ENCODE measurements at places on chromosomes 4 and X.

- peak; percentile 93 for DNase-seq
Measured at GRCh38 chr4:157992038-157992705, 180.7 kb downstream of the GASK1B start.

DNA sequence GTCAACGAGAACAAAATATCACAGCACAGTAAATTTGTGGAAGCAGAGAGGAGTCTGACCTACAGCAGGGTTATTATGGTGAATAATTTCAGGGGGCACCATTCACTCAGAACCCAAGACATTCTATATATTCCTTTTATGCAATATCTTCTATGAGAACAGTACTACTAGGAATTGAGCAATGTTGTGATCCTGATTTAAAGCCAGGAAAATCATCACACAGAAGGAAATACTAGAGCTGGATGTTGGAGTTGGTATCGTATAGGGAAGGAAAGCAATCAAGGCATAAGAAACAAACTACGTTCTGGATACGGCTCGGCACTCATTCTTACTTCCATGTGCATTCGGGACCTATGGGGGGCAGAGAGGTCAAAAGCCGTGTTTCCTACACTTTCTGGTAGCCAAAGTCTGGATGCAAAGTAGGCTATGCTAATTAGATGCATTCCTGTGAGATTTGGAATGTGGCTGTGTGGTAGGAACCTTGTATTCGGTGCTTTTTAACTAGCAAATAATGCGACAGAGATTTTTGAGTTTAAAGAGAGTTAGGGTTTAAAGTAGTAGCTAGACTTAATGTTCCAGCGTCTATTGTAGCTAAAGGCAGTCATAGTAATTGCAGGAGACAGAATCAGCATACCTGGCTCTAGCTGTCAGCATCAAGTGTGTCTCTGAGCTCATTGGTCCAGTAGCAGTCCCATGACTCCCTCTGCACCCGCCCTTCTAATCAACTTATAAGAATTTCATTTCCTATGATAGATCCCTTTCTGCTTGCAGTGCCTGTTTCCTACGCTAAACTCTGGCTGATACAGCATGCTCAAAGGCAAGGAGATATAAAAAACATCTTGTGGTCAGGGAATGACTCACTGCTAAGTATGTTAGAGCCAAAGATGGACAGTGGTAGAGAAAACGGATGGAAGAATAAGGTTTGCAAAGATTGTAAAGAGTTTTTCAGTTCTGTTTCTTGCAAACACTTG lies 43.3 kb upstream of the PDGFC start:
- DNase-seq, result no peak

DNA sequence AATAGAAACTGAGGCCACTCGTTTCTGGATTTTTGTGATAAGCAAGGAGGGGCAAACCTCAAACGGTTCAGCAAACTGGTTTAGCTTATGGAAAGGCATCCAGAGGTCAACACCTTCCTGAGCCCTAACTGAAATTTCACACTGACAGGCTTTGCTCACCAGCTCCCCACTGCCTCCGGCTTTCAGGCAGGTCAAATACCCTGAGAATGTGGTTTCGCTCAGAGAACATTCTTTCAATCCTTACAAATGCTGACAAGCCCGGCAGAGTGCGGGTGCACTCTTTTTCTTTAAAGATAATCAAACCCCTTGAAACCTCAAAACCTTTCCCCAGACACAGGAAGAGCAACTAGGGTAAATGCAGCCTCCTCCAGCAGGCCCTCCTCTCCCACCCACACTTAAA lies 41.5 kb downstream of the CD40LG start:
- no peak for DNase-seq

DNA sequence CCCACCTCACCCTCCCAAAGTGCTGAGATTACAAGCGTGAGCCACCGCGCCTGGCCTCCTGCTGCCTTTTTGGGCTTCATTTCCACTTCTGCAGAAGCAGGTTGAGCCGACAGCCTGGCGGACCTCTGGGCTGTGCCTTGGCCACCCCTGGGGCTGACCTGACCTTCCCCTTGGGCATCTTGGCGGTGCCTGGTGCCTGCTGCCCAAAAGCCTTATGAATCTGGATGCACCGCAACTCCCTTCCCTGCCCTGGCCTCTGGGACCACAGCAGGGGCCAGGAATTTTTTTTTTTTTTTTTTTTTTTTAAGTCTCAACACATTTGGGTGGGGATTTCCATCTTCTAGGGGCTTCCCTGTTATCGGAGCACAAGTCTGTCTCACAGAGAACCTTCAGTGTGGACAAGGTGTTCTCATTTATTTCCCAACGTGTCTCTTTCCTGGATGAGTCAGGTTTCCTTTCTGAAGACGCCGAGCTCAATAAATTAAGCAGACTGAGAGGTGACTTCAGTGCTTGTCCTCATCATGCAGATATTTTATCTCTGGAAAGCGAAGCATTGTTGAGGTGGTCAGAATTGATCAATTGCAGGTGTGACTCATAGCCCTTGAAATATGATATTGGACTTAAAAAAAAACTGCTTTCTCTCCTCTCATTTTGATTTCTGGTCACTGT lies 79.7 kb downstream of the SHROOM2 start:
- no peak for DNase-seq

DNA sequence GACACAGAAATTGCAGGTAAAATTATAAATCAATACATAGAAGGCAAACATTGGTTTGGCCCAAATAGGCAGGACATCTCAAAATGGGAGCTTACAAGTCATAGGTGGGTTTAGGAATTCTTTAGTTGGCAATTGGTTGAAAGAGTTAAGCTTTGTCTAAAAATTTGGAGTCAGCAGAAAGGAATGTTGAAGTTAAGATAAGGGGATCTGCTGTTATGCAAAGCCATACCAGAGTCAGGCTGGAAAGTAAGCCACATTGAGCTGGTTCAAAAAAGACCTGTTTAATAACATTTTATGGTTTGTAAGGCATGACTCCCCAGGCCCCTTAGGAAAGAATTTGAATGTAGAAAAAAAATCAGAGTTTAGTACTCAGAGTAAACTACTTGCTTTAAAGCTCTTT lies 92.6 kb downstream of the IL13RA2 start:
- no peak for DNase-seq

- no peak for DNase-seq
Measured at GRCh38 chr4:151519728-151520415, 110.9 kb downstream of the FHIP1A start.

GRCh38 chr4:75505630-75506029 lies 8.6 kb downstream of the RCHY1 start:
- no peak for DNase-seq

DNA sequence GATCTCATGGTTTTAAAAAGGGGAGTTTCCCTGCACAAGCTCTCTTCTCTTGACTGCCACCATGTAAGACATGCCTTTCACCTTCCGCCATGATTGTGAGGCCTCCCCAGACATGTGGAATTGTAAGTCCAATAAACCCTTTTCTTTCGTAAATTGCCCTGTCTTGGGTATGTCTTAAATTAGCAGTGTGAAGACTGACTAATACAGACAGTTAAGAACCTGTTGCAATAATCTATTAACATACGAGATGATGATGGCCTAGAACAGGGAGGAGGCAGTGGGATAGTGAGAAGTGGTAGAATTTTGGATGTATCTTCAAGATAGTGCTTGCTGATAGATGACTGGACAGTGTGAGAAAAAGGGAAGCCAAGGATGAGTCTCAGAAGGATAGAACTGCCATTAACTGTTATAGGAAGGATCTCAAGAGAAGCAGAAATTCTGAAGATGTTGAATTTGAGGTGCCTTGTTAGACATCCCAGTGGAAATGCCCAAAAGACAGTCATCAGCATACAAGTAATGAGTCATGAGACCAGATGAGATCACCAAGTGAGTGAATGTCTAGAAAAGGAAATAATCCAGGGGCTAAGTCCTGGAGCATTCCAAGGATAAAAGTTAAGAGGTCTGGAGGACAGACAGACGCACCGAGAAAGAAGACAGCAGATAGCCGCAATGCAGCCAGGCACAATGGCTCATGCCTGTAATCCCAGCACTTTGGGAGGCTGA lies 38.8 kb upstream of the UGDH start:
- peak; percentile 5 for DNase-seq

DNA sequence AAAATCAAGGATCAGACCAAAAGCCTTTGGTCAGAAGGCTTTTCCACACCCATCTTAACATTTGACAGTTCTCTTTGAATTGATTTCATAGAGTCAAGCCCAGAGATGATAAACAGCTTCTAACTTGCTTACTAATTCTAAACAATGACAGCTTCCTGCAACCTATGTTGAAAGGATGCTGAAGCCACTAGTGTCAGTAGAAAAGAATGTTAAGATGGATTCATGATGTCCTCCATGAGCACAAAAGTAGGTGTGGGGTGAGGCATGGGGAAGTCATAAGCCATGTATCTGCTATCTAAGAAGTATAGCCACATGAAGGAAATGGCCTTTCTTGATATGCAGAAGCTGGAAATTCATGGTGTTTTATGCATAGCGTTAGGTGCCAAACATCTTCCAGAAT lies 269.3 kb downstream of the DHX15 start:
- DNase-seq, result no peak

GRCh38 chrX:135397652-135398051 lies 24.1 kb upstream of the SMIM10L2A start:
- no peak for DNase-seq

DNA sequence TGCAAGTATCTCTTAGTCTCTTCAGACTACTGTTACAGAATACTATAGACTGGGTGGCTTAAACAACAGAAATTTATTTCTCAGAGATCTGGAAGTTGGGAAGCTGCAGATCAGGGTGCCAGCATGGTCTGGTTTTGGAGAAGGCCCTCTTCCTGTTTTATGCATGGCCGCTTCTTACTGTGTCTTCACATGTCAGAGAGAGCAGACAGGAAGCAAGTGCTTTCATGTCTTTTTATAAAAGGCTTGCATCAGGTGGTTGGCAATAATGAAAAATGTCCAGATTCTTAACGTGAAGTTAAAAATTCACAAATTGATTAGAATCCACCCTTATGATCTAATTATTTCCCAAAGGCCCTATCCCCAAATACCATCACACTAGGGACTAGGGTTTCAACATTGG lies 284.9 kb downstream of the RPA4 start:
- peak; percentile 15 for DNase-seq

DNA sequence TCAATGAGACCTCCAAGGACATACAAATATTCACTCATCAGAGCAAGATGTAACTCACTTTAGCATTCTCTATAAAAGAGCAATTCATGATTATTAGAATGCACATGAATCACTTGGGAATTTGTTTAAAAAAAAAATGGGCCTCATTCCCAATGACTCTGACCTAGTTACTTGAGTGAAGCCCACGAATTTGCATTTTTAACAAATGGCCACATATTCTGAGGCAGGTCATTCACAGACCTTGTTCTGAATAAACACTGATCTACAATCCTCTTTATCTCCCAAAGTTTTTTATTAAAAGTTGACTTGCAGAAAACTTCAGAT lies 255.1 kb upstream of the VEGFC start:
- no peak for DNase-seq

- DNase-seq, result peak; percentile 91
Measured at GRCh38 chrX:66046612-66047235, 6.8 kb upstream of the VSIG4 start.

- no peak for DNase-seq
Measured at GRCh38 chr4:151725087-151725486, 35.7 kb downstream of the GATB start.

DNA sequence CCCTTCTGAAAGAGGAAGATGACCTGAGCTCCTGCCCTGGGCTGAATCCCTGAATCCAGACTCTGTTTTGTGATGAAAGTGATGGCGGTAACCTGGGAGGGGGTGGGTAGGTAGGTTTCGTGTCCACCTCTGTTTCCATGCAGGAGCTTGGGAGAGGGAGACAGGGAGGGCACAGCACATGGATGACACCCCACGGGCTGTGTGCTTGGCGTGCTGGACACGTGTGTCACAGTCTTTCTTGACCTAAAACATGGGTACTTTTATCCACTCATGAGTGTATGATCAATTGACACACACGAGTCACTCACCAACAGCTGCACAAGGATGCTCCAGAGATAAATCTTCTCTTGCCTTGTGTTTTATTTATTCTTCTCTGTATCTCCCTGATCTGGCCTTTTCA lies 111.5 kb downstream of the DHRSX start:
- no peak for DNase-seq
